ENCODE measurements at places on chromosomes 16 and 17. TPM values are rescaled to one million over a fixed set of nuclear protein-coding genes. Genes with fewer than 3 reads are reported as not detected.

DNA sequence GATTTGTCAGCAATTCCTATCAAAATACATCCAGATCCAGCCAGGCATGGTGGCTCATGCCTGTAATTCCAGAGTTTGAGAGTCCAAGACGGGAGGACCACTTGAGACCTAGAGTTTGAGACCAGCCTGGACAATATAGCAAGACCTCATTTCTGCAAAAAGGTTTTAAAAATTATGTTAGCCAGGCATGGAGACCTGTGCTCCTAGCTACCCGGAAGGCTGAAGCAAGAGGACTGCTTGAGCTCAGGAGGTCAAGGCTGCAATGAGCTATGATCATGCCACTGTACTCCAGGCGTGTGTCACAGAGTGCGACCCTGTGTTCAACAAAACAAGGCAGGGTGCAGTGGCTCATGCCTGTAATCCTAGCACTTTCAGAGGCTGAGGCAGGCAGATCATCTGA, 215.2 kb downstream of the CPPED1 start:
- H3K4me3 ChIP-seq, result no peak overlapping the region
- H3K27ac ChIP-seq, result no peak overlapping the region
- H3K27me3 ChIP-seq, result no peaks in the 10 kb centered on the region
- no peaks in the 10 kb centered on the region for H3K4me1 ChIP-seq

GRCh38 chr16:11973070-11973469, 3.5 kb upstream of the SNX29 start:
- peaks cover 4% of the 10 kb centered on the region for H3K4me1 ChIP-seq
- H3K36me3 ChIP-seq, result no peaks in the 10 kb centered on the region
- H3K27me3 ChIP-seq, result no peaks in the 10 kb centered on the region
- no peak for DNase-seq
- H3K4me3 ChIP-seq, result no peak overlapping the region

DNA sequence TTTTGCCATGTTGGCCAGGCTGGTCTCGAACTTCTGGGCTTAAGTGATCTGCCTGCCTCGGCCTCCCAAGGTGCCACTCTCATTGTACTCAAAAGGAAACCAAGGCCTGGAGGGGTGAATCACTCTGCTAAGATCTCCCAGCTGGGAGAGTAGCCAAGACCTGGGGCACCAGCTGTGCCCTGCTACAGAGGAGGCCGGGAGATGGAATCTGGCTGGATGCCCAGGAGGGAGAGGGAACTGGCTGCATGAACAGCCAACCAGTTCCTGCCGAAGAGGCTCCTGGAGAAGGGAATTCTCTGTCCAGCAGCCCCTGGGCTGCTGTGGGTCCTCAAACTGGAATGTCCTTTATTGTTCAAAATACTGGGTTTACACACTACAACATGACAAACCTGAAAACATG, 238.7 kb upstream of the CIBAR2 start:
- H3K36me3 ChIP-seq, result no peaks in the 10 kb centered on the region
- H3K27ac ChIP-seq, result peak overlapping the region; percentile 67
- no peaks in the 10 kb centered on the region for H3K27me3 ChIP-seq

Gene RHBDL1
- 0.97 TPM for total RNA-seq

Gene ASPA
- 1.1 TPM for total RNA-seq

Gene FOXJ1
- total RNA-seq, result 0.37 TPM
